ENCODE measurements at places on chromosomes 11 and 22.

GRCh38 chr11:111419641-111420327 lies 40.7 kb upstream of the POU2AF1 start:
- DNase-seq, result no peak

DNA sequence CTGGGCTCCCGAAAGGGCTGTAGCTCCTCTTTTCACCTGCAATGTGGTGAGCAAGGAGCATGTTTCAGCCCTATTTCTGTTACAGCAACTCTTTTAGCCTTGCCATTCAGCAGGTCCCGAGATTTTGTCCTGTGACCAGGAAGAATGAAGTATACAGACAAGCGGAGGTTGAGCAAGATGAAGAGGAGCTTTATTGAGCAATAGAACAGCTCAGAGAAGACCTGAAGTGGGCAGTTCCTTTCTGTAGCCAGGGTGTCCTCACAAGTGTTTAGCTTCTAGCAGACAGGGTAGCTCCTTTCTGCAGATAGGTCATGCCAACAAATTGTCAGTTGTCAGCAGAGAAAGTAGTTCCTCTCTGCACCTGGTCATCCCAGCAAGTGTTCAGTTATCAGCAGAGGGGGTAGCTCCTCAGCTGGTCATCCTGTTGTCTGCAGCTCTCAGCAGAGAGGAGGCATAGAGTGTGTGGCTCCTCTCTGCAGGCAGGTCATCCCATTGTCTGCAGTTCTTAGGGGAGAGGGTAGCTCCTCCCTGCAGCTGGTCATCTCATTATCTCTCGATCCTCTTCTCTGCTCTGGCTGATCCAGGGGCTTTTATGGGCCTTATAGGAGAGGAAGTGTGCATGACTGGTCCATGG lies 5.4 kb upstream of the OR56A4 start:
- no peak for DNase-seq

DNA sequence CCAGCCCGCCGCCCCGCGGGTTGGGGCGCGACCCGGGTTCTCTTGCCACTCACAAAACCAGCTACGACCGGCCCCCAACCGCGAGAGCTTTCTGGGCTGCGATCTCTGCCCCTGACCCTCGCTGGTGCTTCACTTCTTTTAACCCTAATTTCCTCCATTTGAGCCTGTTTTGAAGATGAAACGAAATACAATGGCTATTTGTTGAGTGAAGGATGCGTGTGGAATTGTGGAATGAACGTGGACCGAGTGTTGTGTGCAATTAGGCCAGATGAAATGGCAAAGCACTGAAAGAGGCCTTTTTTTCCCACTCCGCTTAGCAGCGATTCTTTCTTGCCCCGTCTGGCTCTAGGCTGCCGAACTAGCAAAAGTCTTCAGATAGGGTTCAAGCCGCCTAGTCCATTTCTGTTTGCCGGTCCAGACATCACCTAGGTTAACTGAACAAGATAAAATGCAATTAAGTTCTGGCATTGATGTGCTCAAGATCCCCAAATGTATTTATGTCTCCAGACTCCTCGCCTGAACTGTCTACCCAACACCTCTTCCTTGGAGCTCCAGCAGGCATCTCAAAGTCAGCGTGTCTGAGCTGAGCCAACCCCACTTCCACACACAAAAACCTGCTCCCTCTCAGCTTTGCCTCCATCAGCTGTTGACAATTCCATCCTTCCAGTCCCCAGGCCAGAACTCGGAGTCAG lies 471 bp upstream of the TMEM184B start:
- no peak for DNase-seq

DNA sequence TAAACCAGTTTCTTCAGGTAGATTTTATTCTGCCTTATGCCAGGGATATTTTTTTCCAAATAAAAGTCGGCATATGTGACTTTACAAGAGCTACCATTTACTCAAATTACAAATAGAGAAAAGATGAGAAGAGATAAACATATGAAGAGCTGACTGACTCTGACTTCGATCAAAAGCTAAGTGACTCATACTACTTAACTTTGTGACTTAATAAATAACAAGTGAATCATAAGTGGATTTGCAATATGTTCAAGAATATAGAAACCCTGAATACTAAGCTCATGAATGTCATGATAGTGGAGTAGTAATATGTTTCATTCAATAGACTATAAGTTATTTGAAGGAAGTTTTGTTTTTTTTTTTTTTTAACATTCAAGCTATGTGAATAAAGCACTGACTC lies 130.5 kb upstream of the ANO3 start:
- no peak for DNase-seq

- DNase-seq, result no peak
These were observed 104.8 kb upstream of the CADM1 start for GRCh38 chr11:115608976-115609375.

- DNase-seq, result no peak
These were observed 575.3 kb upstream of the B3GAT1 start for GRCh38 chr11:134987223-134987768.

DNA sequence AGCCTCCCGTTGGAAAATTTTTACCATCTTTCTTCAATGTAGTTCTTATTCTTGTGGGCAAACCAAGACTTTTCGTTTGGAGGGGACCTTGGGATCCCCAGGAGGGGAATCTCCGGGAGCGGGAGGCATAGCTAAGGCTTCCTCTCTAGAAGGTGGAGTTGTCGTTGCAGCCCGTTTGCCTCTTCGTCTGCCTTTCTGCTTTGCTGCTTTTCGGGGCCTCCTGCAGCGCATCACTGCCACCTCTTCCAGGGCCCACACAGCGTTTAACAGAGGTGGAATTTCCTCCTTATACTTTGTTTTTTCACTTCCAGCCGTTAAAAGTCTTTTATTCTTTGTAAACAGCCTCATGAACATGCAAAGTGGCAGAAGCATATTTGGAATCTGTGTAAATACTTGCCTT lies 3.5 kb upstream of the IFITM3 start:
- DNase-seq, result no peak

DNA sequence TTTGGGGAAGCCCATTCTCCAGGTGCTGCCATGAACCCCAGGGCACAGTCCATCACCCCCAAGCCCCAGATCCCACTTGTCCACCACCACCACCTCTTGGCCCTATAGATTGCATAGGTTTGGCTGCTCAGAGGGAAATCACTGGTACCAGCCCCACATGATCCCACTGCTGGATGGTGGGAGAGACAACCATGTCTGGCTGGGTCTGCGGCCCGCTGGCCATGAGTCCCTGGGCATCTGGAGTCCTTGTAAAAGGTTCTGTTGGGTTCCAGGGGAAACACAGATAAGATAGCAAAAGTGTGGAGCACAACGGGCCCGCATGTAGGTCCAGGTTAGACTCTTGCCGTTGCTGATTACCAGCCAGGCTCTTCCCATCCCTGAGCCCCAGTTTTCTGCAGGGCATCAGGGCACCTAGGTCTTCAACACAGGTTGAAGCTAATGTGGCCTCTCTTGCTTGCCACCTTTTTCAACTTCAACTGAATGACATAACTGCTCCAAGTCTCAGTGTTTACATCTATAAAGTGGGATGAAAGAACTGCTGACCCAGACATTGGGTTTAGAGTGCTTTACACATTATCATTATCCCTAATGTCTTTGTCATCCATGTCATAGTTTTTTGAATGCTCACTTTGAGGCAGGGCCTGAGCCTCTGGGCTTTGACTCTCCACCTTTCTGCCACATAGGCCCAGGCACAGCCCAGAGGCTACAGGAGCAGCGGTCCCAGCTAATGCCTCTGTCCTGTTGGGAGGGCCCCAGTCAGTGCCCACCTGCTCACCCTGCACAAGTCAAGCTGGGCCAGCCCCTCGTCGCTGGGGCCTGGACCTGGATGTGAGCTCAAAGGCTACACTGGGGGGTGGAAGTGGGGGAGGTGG lies 1.0 kb upstream of the TANGO2 start:
- DNase-seq, result no peak
